Renal pelvis (tissue), 12 donors: ENCODE measurements at places on chromosomes 4 and X. TPM values are rescaled to one million over a fixed set of nuclear protein-coding genes. Genes with fewer than 3 reads are reported as not detected.
A peak's percentile ranks its signal among the peaks of the same experiment; 100 is the strongest.

The PTPN13 gene
- polyA plus RNA-seq, result 154 TPM

DNA sequence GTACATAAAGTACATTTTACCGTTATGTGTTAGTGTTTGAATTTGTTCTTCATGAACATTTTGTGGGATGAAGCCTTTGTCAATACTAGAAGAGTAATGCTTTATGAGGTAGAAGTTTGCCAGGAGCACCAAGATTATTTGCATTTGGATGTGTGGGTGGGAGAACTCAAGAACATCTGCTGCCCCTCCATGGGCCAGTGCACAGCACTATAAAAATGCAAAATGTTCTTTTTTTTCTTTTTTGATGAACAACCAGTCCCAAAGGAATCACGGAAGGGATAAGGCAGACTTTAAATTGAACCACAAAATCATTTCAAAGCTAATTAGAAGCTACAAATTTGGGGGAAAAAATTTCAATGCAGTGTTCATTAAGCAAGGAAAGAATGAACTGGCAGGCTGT, 300.3 kb upstream of the NWD2 start:
- DNase-seq, result no peak

The TAB3 gene
- polyA plus RNA-seq, result 38.6 TPM

GRCh38 chr4:66872661-66873060, 672.6 kb downstream of the CENPC start:
- DNase-seq, result no peak

GRCh38 chr4:74632634-74633033, 161.7 kb downstream of the BTC start:
- DNase-seq, result no peak

DNA sequence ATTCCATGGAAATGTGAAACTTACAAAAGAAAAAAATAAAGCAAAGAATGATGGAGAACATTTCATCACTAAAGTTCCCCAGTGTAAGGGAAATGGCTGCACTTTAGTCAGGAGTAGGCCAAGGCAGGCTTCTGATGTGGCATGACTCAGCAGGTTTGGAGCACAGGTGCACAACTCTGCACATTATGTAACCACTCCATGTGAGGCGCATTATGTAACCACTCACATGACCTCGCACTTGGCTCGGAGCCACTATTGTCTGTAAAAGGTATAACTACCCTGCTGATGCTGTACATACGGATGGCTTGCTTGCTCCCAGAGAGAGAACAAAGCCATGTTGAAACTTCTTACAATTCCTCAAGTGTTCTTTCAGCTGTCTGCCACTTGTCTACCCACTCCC, 727.6 kb downstream of the TRAM1L1 start:
- DNase-seq, result no peak

GRCh38 chr4:188029114-188029513, 33.5 kb downstream of the ZFP42 start:
- DNase-seq, result no peak

- no peak for DNase-seq
These were observed 38.1 kb upstream of the ARSH start for GRCh38 chrX:2967998-2968909.

GRCh38 chr4:2406406-2406805, 12.0 kb downstream of the ZFYVE28 start:
- DNase-seq, result no peak

DNA sequence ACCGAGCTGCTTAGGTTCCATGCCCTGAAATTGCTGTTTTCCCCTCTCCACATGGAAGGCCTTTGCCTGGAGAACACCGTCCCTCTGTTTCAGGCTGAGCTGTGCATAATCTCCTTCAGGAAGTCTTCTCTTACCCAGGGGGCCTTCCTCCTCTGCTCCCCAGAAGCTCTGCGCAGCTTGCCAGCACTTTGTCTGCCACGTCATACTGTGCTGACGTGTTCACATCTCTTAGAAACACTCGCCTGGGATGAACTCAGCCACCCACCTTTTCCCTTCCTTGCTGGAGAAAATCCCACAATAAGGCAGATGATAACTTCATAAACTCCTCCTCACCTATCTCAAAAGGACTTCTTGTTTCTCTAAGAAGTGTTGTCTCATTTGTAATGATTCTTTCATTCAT, 110.7 kb downstream of the ARHGAP10 start:
- no peak for DNase-seq

The ABHD18 gene
- 10.1 TPM for polyA plus RNA-seq

DNA sequence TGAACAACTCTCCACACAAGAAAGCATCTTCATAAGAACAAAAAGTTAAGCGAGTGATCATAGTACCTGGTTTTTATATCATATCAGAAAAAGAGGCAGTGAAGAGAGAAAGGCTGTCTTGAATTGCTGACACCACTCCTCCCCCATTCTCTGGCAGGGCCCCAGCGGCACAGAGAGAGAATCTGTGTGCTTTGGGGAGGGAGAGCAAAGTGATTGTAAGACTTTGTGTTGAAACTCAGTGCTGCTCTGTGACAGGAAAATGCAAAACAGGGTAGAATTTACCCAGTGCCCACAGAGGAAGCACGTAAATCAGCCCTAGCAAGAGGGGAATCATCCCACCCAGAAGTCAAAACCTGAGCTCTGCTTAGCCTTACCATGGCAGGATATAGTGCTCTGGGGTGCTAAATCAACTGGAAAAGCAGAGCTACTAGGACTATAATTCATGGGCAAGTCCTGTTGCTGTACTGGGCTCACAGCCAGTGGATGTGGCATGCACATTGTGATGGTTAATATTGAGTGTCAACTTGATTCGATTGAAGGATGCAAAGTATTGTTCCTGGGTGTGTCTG, 174.6 kb downstream of the PRR32 start:
- peak; percentile 10 for DNase-seq
